ENCODE measurements at places on chromosomes 4 and X.

- no peak for DNase-seq
Measured at GRCh38 chrX:69543572-69543971, 39.4 kb downstream of the NALF2 start.

- no peak for DNase-seq
Measured at GRCh38 chr4:3186609-3187008, 62.4 kb upstream of the MSANTD1 start.

DNA sequence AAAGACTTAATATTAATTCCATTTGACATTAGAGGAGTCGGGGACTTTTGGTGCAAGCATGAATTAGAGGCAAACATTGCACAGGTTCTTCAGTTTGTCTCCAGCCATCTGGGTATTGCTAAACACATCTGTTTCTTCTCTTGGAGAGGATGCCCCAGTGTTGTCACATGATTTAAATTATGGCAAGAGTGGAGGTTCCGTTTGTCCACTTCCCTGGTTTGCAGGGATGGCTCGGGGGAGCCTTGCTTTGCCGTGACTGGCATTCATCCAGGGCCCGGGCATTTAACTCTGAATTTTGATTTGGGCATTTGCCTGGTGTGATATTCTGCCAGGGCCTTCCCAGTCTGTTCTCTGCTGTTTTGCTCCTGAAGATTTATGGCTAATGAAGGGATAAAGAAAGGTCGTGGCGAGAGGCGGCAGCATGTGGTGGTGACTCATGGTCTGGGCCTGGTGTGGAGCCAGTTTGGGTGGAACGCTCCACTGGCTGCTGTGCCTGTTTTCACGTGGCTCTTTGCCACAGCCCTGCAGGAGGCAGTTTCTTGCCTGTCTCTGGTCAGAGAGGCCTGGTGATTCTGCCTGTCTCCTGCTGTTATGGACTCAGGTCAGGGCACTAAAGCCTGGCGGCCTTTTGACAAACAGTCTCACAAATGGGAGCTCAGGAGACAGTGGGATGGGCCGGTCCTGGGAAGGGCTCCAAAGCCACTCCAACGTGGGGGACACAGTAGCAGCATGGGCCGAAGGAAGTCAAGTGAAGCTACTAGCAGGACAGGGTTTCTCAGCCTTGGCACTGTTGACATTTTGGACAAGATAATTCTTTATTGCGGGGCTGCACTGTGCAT is 99.4 kb upstream of the PGRMC2 start:
- no peak for DNase-seq

- DNase-seq, result no peak
Measured at GRCh38 chr4:179325181-179325580, 1882.9 kb upstream of the AGA start.

- DNase-seq, result no peak
Measured at GRCh38 chr4:109803924-109804571, 2.2 kb upstream of the CFI start.

GRCh38 chr4:168908851-168909273 is 101.2 kb downstream of the CBR4 start:
- no peak for DNase-seq

GRCh38 chr4:164753873-164754488 is at the start of gene SMIM31:
Gene SMIM31, plus strand, starts transcription at chr4:164754131. Its CDS starts 16,313 bp downstream, at chr4:164770444.
- no peak for DNase-seq

DNA sequence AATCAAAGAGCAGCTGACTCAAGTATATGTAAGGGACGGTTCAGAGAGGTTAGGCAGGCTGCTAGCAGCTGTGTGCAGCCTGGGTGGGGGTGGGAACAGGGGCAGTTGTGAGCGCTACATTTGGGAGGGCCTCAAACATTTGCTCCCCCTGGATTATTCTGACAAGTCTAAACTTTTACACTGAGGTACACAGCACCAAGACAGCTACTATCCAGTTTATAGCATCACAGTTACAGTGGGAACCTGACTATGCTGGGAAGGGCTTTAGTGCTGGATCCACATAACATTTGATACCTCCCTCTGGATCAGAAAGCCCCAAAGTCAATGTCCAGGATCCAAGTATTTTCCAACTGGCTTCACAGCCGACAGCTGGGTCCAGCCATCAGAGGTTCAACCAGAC is 55.8 kb upstream of the GIMD1 start:
- no peak for DNase-seq

DNA sequence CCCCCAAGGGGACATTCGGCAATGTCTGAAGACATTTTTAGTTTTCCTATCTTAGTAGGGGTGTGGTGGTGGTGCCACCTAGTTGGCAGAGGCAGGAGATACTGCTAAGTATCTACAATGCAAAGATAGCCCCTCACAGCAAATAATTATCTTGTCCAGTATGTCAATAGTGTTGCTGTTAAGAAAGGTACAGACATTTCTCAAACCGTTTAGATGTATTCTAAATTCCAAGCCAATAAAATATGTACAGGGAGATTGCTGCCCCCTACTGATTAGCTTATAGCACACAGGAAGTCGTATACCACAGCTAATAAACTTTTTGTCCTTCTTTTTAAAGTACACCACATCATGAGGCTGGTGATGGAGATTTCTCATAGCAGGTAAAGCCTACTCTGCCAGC is 260.5 kb downstream of the TMA16 start:
- no peak for DNase-seq

DNA sequence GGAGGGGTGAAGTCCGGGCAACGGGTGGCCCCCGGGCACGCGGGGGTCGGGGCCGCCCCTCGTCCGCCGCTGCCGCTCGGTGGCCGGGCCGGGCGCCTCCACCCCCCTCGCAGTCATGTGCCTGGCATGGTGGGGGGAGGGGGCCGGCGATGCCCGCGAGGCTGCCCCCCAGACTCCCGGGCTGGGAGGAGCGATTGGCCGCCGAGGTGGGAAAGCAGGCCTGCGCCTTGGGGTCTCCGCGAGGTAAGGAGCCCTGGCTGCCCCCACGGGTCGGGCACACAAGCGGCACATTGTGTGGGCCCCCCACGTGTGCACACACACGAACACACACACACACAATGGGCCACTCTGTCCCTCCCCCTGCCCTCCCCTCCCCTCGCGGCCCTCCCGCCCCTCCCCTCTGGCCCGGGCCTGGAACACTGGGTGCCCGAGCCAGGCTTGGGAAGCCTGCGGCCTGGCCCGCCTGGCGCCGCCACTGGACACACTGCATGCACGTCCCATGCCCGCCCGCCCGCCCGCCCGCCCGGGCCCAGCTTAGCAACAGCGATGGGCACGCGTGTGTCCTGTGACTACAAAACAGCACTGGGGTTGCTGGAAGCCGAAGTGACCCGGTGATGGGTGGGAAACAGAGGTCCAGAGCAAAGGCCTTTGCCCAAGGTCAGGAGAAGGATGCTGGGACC is 1.3 kb downstream of the SLC6A8 start:
- DNase-seq, result no peak

DNA sequence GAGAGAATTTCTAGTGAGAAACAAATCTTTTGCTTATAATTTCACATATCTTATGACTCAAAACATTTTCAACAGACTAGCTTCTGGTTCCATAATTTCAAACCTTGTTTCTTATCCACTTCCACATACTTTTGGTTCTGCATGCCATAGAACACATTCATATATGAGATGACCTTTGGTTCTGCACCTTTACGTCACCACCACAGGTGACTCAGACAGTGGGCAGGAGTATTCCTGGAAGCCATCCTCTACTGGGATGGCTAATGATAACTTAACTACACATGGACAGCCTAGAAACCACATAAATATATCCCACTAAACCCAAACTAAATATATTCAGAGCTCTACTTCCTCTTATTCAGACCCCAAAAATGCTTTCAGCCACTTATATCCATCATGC is 133.3 kb downstream of the DCK start:
- DNase-seq, result no peak

- no peak for DNase-seq
Measured at GRCh38 chr4:188955066-188955465, 815.8 kb downstream of the TRIML1 start.

GRCh38 chr4:119099227-119099810 is 36.3 kb upstream of the MYOZ2 start:
- no peak for DNase-seq

GRCh38 chr4:40583850-40584439 is 45.7 kb downstream of the RBM47 start:
- peak; percentile 31 for DNase-seq

DNA sequence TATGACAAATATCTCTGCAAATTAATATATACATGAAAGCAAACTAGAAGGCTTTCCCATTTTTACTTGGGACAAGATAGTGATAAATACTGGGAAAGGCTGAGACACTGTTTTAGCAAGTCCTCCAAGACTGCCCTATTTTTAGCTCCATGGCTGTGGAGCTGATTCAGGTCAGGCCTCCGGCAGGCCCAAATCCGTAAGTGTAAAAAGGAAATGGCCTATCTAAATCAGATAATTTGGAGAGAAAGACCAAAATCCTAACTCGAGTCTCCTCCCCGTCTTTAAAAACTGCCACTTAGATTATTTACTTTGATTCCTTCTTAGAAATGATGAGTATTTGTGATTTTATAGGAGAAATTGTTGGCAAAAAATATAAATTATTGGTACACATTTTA is 2.9 kb downstream of the OTUD4 start:
- DNase-seq, result no peak

DNA sequence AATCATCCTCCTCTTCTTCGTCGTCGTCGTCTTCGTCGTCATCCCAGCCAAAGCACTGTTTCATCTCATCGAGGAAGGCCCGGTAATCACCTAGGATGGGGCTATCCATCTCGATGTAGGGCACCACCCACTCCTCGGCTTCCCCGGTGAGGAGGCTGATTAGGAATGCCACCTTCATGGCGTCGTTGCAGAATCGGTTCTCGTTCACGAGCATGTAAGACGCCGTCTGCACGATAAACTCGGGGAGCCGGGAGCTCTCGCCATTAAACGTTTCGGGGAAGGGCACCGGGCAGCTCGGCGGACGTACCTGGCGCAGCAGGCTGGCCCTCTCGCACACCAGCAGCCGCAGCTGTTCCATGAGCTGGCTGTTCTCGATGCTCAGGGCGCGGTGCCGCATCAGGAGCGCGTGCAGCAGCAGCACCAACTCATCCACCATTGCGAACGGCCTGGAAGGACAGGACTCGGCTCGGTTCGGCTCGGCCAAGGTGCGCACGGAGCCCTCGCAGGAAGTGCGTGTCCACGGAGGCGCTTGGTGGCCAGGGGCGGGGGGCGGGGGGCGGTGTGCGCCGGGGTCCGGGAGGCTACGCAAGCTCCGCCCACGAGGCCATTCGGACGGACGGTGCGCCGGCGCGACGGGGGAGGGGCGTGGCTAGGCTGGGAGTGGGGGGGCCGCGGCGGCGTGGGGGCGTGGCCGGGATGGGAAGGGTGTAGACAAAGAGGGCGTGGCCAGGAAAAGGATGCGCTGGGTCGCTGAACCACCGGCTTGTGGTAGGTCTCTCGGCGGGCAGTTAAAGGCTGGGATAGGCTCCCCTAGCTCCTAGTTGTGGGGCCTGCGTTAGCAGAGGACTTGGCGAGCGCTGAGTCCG is at the start of gene LDOC1:
LDOC1 (minus strand) TSS at position 544 of the 866 bp plus-strand sequence; CDS start at position 436, 108 bp downstream.
- DNase-seq, result peak; percentile 48

- no peak for DNase-seq
Measured at GRCh38 chr4:154485127-154485773, 6.3 kb downstream of the DCHS2 start.

DNA sequence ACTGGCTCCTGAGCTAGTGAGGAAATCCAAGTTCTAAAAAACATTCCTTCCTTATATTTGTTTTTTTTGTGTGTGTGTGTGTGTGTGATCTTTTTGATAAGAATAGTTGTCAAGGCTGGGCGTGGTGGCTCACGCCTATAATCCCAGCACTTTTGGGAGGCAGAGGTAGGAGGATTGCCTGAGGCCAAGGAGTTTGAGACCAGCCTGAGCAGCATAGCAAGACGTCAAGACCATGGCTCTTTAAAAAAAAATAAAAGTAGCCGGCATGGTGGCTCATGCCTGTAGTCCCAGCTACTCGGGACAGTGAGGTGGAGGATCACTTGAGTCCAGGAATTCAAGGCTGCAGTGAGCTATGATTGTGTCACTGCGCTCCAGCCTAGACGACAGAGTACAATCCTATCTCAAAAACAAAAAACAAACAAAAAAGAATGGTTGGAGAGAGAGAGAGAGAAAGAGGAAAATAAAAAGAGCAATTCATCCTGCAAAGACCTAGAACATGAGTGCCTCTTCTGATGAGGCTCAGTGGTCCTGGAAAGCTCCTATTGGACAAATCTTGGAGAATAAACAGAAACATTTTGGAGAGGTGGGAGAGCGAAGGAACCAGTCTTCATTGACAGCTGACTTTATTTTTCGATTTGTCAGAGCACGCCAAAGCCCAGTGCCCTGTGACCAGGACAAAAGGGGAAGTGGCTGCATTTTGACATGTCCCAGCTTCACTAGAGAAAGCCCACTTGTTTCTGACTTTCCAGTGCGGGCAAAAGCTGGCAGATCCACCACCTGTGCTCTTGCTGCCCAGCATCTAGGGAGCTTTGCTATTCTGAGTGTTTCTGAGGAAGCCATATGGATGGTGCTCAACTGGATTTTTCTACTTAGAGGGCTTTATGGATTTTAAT is 244.7 kb downstream of the PALLD start:
- no peak for DNase-seq

DNA sequence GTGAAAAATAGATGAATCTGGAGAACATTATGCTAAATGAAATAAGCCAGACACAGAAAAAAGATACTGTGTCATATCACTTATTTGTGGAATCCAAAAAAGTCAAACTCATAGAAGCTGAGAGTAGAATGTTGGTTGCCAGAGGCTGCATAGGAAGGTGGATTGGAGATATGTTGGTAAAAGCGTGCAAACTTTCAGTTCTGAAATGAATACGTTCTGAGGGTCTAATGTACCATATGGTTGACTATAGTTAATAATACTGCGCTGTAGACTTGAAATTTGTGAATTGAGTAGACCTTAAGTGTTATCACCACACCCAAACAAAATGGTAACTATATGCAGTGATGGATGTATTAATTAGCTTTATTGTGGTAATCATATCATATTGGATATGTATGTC is 45.0 kb upstream of the UPRT start:
- DNase-seq, result no peak
